ENCODE measurements at places on chromosomes 3 and 15.

- DNase-seq, result no peak
Measured at GRCh38 chr3:150407808-150408220, 284 bp upstream of the TSC22D2 start.

DNA sequence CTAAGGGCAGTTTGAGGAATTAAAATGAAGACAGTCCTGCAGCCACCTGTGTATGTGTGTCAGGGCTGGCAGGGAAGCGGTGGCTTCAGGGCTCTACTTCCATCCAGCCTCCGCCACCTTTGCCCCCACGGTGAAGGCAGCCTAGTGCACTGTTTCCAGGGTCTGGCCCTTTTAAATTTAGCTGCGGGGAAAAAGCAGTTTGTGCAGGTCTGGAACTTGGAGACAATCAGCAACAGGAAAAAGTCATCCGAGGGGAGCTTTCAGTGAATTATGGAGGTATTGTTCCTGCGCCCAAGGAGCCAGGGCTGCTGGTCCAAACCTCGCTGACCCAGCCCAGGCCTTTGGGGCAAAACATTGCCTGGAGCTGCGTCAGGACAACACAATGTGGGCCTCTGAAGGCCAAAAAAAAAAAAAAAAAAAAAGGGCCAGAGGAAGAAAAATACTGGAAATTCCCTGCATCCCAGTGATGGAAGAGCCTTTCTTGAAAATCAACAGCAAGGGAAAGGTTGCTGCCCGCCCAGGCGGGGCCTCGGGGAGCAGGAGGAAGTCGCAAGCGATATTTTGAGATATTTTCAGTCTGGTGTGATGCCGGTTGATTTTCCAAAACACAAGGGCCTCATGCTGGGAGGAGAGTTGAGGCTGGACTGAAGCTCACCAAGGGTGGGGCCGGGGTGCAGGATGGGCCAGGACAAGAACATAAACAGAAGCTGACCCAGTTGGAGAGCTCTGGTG lies 25.5 kb upstream of the FGD5 start:
- DNase-seq, result no peak

DNA sequence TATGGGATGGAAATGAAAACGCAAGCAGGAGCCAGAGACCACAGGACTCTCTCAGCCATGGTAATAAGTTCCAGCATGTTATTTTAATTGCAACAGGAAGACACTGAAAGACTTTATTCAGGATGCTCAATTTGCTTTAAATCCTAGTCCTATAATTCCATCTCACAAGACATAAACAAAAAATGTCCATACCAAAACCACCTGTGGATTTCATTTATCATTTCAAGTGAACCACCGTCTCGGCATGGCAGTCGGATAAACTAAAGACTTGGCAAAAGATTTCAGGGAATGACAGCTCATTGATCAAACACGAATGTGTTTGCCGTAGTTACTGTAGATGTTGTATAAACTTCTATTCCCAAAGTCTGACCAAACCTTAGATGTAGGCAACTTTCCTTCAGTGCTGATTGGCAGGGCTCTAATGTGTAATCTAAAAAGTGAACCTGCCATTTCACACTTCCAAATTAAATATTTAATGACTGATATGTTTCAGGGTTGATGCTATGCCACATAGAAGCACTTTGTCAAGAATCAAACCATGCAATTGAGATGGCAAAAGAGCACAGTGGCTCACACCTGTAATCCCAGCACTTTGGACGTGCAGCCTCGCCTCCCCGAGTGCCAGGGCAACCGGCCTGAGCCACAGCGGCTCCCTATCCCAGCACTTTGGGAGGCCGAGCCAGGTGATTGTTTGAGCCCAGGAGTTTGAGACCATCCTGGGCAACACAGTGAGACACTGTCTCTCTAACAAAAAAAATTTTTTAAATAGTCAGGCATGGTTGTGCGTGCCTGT lies 331.7 kb downstream of the MAGI1 start:
- DNase-seq, result no peak

- DNase-seq, result no peak
Measured at GRCh38 chr3:114122027-114122709, 56.7 kb downstream of the DRD3 start.

- no peak for DNase-seq
Measured at GRCh38 chr3:169869484-169870220, at the start of gene LRRC31. LRRC31 (minus strand) TSS chr3:169869935; CDS start chr3:169869807, 128 bp downstream.

- DNase-seq, result no peak
Measured at GRCh38 chr3:135176881-135177280, 381.8 kb downstream of the EPHB1 start.

DNA sequence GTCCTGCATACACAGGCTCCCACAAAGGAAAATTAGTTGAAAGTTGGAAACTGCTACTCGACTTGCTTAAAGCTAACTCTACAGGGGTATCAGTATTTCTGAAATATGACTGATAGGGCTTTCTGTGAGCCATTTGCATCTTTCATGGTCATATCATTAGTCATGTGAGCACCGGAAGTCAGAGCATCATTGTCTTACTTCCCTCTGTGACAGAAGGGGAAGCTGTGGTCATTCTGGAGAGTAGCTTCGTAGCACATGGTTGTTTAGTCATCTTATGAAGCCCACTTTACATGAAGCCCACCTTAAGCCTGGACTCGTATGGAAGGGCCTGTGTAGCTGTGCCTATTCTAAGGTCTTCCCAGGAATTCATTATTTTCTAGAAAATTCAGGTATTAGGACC lies 69.0 kb downstream of the COL6A5 start:
- no peak for DNase-seq

DNA sequence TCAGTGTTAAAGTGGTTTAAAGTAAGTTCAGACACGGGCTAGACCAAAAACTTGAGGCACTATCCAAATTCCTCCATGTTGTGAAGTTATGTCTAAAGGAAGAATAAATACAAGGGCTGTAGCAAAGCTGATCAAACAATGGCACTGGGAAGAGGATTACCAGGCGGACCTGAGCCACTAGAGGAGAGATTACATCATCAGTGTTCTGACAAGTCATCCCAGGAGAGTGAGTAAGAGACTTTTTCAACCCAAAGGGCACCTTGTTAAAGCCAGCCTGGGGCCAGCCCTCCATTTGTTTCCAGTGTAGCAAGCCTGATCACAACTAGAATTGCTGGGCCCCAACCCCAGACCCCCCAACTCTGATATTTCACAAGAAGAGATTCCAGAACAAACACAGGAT lies 166.9 kb downstream of the DCLK3 start:
- DNase-seq, result no peak

GRCh38 chr15:85031086-85031943 lies 49.7 kb downstream of the PDE8A start:
- DNase-seq, result no peak

GRCh38 chr3:120298996-120299395 lies 14.0 kb upstream of the GPR156 start:
- DNase-seq, result no peak

DNA sequence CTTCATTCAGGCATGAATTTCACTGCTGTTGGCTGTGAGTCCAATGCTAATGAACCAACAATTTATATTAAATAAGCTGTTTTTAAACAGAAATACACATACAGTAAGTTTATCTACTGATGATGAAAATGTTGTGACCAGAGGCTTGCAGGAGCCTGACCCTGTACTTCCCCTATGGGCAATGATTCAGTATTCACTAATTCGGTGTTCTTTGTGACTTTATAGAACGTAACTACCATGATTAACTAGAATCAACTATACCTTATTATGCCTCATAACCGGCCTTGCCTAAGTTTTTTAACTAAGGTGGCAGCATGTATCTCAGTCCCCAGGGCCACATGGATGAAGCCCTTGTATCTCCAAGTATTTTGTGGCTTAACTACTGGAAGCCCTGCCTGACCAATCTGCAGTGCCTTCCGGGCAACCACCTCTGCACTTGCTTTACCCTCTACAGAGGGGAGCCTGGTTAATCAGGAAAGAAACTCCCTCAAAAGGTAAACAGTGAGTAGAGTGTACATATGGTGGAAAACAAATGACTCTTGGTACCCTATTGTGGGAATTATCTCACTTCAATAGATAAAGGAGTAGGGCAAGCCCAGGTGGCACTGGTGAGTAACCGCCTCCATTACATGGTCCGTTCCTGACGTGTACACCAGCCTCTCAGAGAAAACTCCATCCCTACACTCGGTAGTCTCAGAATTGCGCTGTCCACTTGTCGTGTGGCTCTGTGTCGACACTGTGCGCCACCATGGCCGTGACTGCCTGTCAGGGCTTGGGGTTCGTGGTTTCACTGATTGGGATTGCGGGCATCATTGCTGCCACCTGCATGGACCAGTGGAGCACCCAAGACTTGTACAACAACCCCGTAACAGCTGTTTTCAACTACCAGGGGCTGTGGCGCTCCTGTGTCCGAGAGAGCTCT lies 11.6 kb upstream of the CLDN18 start:
- no peak for DNase-seq

GRCh38 chr15:74833376-74834107 lies 7.1 kb downstream of the CPLX3 start:
- DNase-seq, result no peak

DNA sequence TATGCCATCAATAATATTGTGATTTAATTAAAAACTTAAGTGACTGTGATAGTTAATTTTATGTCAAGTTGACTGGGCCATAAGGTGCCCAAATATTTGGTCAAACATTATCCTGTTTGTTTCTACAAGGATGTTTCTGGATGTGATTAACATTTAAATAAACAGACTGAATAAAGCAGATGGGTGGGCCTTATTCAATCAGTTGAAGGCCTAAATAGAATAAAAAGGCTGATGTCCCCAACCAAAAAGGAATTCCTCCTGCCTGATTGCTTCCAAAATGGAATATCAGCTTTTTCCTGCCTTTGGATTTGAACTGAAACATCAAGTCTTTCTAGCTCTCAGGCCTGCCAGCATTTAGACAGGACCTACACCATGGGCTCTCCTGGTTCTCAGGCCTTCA lies 961.7 kb downstream of the NTRK3 start:
- DNase-seq, result no peak

DNA sequence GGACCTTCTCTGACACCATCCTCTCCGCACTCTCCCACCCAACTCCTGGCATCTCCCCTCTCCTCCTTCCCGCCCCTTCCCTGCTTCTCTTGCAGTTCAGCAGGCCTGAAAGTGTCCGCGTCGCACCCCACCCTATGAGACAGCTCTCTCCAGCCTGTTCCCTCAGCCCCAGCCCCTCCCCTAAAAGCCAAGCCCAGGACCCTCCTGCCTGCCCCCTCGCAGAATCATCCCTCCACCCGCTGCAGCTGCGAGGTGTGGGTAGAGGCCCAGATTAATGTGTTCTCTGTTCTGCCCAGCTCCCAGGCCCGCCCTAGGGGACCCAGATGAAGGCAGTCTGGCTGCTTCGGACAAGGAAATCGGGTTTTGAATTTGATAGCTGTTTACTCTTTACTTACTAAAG lies 410 bp downstream of the PRR23E start:
- DNase-seq, result no peak

DNA sequence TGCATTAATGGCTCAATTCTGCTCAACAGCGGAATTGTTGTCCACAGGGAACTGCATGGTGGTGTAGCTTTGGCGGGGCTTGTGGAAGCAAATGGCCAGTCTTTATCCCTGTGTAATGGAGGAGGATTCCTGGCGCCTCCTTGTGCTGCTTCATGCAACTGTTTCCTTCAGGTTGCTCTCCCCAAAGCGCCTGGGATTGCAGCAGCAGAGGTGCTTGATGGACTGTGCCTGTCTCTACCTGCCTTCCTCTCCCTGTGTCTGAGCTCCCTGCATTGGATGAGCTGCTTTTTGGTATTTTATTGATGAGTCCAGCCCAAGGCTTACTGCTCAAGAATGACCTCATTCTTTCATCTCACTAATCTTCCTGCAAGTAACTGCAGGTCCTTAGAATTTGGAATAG lies 72.9 kb upstream of the NDN start:
- no peak for DNase-seq

GRCh38 chr3:45957586-45957985 lies 14.3 kb downstream of the CXCR6 start:
- DNase-seq, result no peak

- no peak for DNase-seq
Measured at GRCh38 chr3:136498919-136499447, 248.8 kb downstream of the PCCB start.

GRCh38 chr3:52493232-52494017 lies 1.7 kb upstream of the STAB1 start:
- DNase-seq, result no peak

GRCh38 chr3:175428466-175428865 lies 569.3 kb downstream of the NAALADL2 start:
- DNase-seq, result no peak

GRCh38 chr3:4478261-4478660 lies 11.2 kb upstream of the SUMF1 start:
- DNase-seq, result no peak

- no peak for DNase-seq
Measured at GRCh38 chr15:71080166-71080565, 35.1 kb upstream of the THSD4 start.

DNA sequence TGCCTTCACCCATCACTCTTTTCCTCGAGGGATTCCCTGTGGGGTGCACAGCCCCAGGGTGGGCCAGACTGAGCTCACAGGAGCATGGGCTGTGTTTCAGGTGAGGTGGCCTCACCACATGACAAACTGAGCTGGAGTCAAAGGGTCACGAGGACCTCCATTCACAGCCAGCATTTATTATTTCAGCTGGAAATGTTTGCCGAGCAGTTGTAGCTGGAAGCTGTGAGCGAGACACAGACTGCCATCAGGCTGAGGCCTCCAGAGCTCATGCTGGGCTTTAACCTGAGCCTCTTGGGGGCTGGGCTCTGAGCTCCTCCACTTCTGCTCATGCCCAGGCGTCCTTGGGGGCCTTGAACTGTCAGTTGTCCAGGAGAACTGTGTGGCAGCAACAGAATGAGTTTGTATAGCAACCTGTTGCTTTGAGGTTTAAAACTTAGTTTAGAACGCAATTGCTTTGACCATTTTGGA lies 57.5 kb downstream of the FLNB start:
- DNase-seq, result no peak

DNA sequence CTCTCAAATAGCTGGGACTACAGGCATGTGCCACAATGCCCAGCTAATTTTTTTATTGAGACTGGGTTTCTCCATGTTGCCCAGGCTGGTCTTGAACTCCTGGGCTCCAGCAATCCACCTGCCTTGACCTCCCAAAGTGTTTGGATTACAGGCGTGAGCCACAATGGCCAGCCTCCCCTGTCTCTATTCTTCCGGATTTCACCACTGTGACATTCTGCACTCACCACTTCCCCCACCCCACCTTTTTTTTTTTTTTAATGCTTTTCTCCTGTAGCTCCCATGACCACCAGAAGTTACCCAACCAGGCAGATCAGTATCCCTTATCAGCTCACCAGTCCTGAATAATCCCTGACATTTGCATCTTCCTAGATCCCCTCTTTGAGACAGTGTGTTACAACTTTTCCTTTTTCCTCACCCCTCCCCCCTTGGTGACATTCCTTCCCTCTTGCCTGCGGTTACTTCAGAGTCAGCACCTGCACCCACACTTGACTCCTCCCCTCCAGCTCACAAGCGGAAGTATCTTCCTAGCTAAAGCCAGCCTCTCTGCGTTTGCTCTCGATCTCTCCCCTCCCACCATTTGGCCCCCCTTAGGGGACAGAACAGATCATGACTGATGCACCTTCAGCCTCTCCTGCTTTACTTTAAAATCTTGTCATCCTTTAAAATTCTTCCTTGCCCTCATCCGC lies 13.5 kb upstream of the ZNF592 start:
- DNase-seq, result no peak

- DNase-seq, result no peak
Measured at GRCh38 chr3:178244733-178245709, 291.2 kb upstream of the KCNMB2 start.

- DNase-seq, result no peak
Measured at GRCh38 chr3:159482241-159482993, 506.2 kb upstream of the IL12A start.

All from activated naive CD4-positive, alpha-beta T cell (primary cell).